ENCODE measurements at places on chromosomes 7 and 10.

DNA sequence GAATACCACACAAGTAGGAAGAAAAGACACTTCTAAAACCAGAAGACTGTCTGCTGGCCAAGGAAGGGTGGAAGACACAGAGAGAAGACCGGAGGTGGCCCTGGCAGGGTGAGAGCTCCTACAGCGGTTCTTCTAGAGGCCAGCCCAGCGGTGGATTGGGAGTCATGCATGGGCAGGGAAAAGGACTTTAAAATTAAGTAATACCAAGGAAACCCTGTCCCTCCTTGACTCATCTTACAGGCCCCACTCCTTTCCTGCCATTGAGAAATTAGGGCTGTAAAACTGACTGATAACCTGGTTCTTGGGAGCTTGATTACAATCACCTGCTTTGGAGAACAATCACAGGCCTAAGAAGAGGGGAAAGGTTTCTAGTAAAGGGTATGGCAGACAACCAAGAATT is 16.1 kb downstream of the CALML3 start:
- DNase-seq: no peak

- no peak for DNase-seq
Measured at GRCh38 chr7:81887098-81888090, 117.5 kb upstream of the HGF start.

DNA sequence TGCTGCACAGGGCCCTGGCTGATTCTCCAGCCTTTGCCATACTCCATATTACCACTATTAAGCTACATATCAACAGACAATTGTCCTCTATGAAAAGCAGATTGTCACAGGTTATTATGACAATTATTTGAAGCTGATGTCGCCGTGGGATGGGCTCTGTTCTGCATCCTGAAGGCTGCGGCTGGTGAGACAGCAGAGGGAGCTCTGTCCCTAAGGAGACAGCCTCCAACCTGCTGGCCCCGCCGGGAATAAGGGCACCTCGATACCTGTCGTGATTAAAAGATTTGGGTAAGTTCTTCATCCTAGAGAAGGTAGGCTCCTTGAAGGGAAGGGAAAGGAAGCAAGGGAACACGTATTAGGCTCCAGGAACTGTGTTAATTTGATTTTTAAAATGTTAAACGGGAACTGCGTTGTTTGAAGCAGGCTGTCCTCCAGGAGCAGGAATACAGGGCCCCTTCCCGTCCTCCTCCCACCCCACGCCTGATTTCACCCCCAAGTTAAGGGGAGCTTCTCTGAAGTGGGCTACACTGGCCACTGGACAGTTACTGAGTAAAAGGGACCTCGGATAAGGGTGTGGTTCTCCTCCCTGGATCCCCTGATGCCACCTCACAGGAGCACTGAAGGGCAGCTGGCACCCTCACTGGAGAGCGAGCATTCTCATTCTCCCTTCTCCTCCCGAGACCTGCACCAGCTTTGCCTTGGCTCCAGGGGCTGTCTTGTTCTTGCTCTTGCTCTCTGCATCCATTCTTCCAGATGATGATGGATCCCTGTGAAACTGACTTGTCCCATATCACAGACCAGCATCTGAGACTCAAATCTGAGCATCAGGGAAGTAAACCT is 11.8 kb upstream of the TIAL1 start:
- DNase-seq: no peak

GRCh38 chr10:35827783-35828182 is 185.7 kb upstream of the FZD8 start:
- no peak for DNase-seq

DNA sequence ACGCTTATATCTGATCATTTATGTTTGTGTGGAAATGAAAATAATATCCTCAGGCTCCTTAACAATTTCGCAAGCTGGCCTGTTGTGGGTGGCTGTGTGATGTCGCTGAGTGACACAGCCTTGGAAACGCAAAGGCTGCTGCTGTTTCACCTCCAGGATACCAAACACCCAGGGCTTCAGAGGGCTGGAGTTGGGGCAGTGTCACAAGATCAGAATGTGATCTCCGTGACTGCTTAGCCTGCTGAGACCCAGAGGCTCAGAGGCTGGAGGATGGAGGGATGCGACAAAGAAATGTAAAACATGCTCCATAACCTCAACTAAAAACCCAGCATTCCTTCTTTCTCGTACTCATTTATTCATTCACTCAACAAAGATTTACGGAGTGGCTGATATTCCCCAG is 37.2 kb upstream of the BMPER start:
- no peak for DNase-seq

DNA sequence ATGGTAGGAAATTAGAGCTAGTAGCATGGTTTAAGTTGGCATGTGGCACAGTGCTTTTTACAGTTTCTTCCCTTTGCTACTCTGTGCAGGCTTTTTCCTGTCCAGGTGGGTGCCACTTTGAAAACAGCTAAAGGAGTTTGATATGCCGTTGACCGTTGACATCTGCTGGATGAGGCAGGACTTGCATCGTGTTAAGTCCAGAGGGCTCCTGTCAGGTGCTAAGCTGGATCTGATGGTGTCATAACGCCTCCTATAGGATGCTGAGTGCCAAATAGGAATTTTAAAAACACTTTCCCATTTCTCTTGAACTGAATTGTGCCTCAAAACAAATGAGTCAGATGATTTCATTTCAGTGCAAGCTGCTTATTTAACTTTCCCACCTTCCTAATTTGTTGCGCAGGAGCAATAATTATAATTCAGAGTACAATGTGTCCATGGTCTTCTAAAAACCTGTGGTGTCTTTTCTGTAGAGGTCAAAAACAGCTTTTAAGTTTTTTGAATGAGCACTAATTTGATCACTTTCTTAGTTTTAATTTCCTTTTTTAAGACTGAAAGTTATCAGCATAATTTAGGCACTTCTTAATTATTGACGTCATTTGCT is 178.3 kb downstream of the CDCA7L start:
- no peak for DNase-seq

GRCh38 chr10:132371641-132372081 is 25.3 kb upstream of the PWWP2B start:
- DNase-seq: no peak

GRCh38 chr7:45681596-45682357 is 107.6 kb downstream of the ADCY1 start:
- DNase-seq: no peak

DNA sequence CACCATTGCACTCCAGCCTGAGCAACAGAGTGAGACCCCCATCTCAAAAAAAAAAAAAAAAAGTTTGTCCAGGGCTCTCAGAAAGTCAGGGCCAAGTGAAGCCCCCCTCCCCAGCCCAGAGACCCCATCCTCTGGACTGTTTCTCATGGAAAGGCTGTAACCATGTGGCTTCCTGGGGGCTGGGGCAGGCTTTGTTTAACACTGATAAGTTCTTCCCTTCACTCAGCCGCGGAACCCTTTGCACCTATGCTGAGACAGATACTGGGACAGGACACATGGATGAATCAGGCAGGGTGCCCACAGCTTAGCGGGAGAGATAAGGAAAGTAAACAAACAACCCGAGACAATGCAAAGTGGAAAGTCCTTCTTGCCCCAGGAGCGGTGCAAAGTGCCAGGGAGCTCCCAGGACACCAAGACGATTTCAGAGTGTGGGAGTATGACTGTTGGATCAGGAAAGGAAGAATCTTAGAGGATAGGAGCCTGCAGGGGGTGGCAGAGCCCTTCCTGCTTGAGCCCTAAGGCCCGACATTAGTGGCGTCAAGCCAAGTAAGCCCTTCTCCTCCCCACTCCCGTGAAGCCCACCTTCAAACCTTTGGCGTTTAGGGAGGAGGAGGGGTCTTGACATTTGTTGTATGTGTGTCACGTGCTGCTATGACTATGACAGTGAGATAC is 11.6 kb downstream of the MLXIPL start:
- DNase-seq: no peak

GRCh38 chr10:129601737-129602136 is 134.7 kb downstream of the MGMT start:
- no peak for DNase-seq

DNA sequence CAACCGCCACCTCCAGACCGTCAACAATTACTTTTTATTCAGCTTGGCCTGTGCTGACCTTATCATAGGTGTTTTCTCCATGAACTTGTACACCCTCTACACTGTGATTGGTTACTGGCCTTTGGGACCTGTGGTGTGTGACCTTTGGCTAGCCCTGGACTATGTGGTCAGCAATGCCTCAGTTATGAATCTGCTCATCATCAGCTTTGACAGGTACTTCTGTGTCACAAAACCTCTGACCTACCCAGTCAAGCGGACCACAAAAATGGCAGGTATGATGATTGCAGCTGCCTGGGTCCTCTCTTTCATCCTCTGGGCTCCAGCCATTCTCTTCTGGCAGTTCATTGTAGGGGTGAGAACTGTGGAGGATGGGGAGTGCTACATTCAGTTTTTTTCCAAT is 146.6 kb downstream of the CHRM2 start:
- no peak for DNase-seq

GRCh38 chr7:26510231-26510957 is 218.7 kb downstream of the SNX10 start:
- no peak for DNase-seq

- no peak for DNase-seq
Measured at GRCh38 chr10:68989317-68989990, 851 bp downstream of the KIFBP start.

GRCh38 chr10:905503-905902 is 26.0 kb downstream of the LARP4B start:
- no peak for DNase-seq
